Activated CD4-positive, CD25-positive, alpha-beta regulatory T cell treated with anti-CD3 and anti-CD28 coated beads, Interleukin-2, amount 50 U/mL, for 72 hours (primary cell): ENCODE measurements at places on chromosomes 7 and 10.

- no peak for DNase-seq
Observed at GRCh38 chr10:104321725-104322415, 16.4 kb downstream of the ITPRIP start.

GRCh38 chr10:104308439-104308903 is 29.8 kb downstream of the ITPRIP start:
- DNase-seq, result no peak

- no peak for DNase-seq
Observed at GRCh38 chr7:99102361-99102760, 41.5 kb downstream of the SMURF1 start.

- no peak for DNase-seq
Observed at GRCh38 chr7:145978769-145979168, 137.8 kb upstream of the CNTNAP2 start.

DNA sequence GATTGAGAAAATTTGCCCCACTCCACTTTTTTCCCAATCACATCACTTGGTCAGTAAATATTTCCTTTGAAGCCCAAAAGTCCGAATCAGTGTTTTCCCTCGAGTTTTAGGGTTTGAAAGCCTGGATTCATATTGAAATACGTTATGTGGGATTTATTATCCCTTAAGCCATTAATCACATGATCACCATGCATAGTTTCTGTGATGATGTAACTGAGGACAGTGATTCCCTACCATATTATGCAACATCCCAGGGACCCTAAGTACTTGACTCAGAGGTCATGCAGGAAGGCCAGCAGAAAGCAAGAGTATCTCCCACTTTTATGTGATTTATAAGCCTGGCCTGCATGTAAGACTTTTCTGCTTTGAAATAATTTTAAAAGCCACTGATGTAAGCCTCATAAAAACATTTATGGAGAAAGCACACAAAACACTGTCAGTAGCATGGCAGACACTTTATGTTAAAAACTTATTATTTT is 630.6 kb upstream of the ZWINT start:
- DNase-seq, result no peak

DNA sequence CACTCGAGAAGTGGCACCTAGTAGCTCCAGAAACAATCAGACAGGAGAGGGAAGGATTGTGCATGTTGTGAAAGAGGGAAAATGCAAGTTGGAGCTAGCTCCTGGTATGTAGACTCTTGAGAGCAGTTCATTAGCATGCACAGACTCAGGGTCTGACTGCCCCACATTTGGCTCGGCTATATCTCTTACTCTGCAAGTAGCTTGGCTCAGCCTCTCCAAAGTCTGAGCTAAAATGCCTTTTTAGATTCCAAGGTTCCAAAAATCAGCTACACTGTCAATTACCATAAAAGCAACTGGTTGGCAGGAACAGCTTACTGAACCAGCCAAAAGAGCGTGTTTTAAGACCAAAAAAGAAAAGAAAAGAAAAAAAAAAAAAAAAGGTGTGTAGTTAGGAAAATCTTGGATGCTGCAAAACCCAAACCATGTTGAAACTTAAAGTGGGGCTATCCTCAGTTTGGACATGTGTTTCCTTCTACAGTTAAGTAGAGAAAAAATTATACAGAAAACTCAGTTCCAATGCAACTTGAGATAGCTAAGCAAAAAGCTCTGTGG is 65.5 kb downstream of the MKX start:
- no peak for DNase-seq

DNA sequence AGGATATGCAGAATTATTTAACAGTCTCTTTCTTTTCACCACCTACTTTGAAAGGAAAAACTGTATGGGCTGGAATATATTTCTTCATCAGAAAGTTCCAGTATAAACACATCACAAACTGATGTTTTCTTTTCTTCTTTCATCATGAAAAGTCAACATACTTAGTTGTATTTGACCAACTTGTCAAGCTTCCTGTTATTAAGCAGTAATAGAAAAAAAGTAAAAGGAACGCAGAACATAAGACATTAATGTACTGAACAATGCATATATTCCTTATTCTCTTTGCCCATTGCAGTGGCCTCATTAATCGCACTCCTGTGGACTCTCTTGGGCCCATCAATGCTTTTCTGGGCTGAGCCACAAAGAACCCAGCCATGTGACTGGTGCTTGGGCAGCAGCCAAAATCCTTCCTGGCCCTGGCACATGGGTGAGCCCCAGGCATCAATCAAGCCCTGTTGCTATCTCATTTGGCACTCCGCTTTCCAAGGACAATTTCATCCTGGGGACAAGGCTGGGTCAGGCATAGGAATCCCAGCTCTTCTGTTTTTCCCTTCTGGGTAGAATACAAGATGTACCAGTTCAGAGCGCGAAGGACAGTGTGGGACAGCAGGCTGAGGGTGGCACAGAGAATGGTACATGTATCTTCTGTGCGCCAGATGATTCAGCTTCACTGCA is 42.3 kb downstream of the RHOBTB1 start:
- DNase-seq, result no peak

GRCh38 chr7:17266565-17266964 is 31.9 kb upstream of the AHR start:
- no peak for DNase-seq

- DNase-seq, result no peak
Observed at GRCh38 chr7:81693080-81693479, 76.8 kb downstream of the HGF start.

- no peak for DNase-seq
Observed at GRCh38 chr10:2978574-2979273, 88.6 kb upstream of the PFKP start.

GRCh38 chr7:133744451-133744850 is 382.7 kb upstream of the LRGUK start:
- DNase-seq, result no peak
